ENCODE measurements at places on chromosomes 1 and 21. TPM values are rescaled to one million over a fixed set of nuclear protein-coding genes. Genes with fewer than 3 reads are reported as not detected.

RGS8 gene
- total RNA-seq: under 0.01 TPM

KRTAP19-1 gene
- not detected for total RNA-seq

BNIPL gene
- total RNA-seq: 0.16 TPM

TSSK3 gene
- 0.86 TPM for total RNA-seq

SELL gene
- total RNA-seq: 0.09 TPM

NHLH1 gene
- not detected for total RNA-seq

LYPD8 gene
- not detected for total RNA-seq

TMEM61 gene
- total RNA-seq: not detected

HSF2BP gene
- 0.77 TPM for total RNA-seq

HAO2 gene
- total RNA-seq: not detected

CCDC190 gene
- 0.26 TPM for total RNA-seq

GCSAML gene
- total RNA-seq: not detected

MYCL gene
- 0.09 TPM for total RNA-seq

CD1E gene
- not detected for total RNA-seq

HLX gene
- 4.7 TPM for total RNA-seq

USP16 gene
- 33.7 TPM for total RNA-seq

POGZ gene
- 14.3 TPM for total RNA-seq

SNAPIN gene
- 50.9 TPM for total RNA-seq

CD1C gene
- not detected for total RNA-seq

CELA2B gene
- total RNA-seq: not detected

FCRL1 gene
- not detected for total RNA-seq

ZNF593OS gene
- not detected for total RNA-seq

PKNOX1 gene
- total RNA-seq: 10.4 TPM

OXCT2 gene
- total RNA-seq: 0.09 TPM

LRRC39 gene
- total RNA-seq: 0.16 TPM

TMIGD3 gene
- not detected for total RNA-seq

USH2A gene
- not detected for total RNA-seq

NBPF26 gene
- total RNA-seq: 27.6 TPM

NR5A2 gene
- under 0.01 TPM for total RNA-seq

COL11A1 gene
- total RNA-seq: 5.0 TPM

RXRG gene
- total RNA-seq: not detected

TRIM45 gene
- 3.8 TPM for total RNA-seq

HEYL gene
- not detected for total RNA-seq

RGL1 gene
- total RNA-seq: 22.7 TPM

ST6GALNAC5 gene
- total RNA-seq: under 0.01 TPM

FAM72D gene
- 0.09 TPM for total RNA-seq

FMO3 gene
- 0.77 TPM for total RNA-seq

CYP4A11 gene
- total RNA-seq: not detected

MASP2 gene
- not detected for total RNA-seq

FLG2 gene
- total RNA-seq: under 0.01 TPM

BARHL2 gene
- not detected for total RNA-seq

Data from bronchial smooth muscle cell (primary cell).